ENCODE measurements at places on chromosomes 4 and X. TPM values are rescaled to one million over a fixed set of nuclear protein-coding genes. Genes with fewer than 3 reads are reported as not detected.

SLC26A1 gene
- polyA plus RNA-seq = 5.9 TPM

TEX13B gene
- polyA plus RNA-seq = not detected

PNMA6A gene
- 10.5 TPM for polyA plus RNA-seq

FGD1 gene
- polyA plus RNA-seq = 19.4 TPM

CASP3 gene
- 35.1 TPM for polyA plus RNA-seq

ADGRG2 gene
- polyA plus RNA-seq = 30.4 TPM

PNCK gene
- 10.1 TPM for polyA plus RNA-seq

TCP11X2 gene
- 1.2 TPM for polyA plus RNA-seq

FGFBP2 gene
- not detected for polyA plus RNA-seq

BMP15 gene
- not detected for polyA plus RNA-seq

- DNase-seq = no peak
These were observed 374.9 kb upstream of the GALNT7 start for GRCh38 chr4:172793565-172794306.

DNA sequence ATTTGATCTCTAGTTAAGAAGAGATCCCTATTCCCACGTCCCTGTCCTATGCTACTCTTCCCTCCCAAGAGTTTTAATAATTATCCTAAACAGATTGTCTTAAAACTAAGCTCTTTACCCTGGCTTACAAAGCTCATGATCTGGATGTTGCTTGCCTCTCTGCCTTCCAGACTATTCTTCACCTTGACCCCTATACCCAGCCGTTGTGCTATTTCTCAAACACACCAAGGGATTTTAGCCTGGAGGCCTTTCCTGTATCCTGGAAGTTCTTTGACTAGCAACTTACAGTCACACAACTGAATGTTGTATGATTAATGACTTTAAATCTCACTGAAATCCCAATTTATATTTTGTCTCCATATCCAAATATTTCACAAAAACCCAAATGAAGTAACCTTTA lies 314.9 kb downstream of the ADGRL3 start:
- DNase-seq = no peak

DNA sequence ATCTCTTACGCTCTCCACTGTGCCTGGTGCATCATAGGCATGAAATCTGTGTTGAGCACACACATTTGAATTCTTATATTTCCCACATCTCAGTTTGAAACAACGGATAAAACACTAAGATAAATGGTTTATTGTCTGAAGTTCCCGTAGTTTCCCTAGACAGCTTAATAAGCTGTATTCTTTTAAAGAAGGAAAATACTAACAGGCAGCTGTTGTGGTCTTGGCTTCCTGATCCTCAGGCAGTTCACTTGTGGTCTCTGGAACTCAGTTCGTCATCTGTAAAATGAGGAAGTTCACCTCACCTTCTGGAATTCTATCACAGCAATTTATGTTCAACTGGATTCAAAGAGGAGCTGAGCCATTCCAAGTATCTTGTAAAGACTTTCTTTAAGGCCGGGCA lies 1805.6 kb upstream of the TENM3 start:
- DNase-seq = no peak

DNA sequence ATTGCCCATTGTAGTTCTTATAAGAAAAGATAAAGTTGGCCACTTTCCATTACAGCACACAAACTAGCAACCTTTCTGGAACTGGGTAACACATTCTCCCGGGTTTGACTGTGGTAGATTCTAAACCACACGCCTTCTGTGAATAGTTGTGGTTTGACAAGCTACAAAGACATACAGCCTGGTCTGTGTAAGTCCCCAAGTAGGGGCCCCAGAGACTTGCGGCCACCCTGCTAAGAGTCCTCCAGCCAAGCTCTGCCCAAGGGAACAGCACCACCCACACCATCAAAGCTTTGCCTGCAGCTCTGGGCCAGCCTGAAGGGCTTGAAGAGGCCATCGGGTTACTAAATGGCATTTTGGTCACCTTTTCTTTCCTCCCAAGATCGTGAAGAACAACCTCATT lies 203.4 kb downstream of the MAML3 start:
- no peak for DNase-seq

- DNase-seq = no peak
These were observed 924 bp upstream of the IRAK1 start for GRCh38 chrX:154020536-154021115.

DNA sequence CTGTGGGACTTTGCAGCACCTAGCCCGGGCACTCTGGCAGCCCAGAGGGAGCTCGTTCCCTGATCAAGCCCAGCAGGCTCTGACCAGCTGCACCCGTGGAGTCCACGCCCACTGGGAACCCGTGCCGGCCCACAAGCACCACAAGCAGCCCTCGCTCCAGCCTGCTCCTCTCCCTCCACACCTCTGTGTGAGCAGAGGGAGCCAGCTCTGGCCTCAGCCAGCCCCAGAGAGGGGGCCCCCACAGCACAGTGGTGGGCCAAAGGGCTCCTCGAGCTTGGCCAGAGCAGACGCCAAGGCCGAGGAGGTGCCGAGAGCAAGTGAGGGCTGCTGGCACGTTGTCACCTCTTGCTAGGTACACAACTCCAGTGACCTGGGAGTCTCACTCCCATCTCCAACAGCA lies 5.1 kb upstream of the UGT2A1 start:
- DNase-seq = no peak

GRCh38 chr4:14293582-14293981 lies 666.1 kb upstream of the BOD1L1 start:
- DNase-seq = no peak

DNA sequence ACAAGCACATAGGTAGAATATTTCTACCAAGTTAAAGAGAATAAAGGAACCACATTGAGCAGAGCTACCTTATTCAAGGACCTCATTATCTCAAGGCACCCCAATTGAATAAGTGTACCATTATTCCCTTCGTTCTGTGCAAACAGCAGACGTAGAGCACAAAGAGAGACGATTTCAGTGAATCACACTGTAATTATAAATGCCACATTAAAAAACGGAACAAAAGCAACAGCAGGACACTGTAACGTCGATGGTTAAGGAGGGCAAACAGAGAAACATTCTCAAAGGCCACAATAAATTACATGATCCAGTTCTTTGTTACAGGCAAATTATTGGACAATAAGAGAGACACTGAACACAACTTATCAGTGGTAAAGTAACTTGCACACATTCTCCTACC lies 644.1 kb upstream of the TENM3 start:
- no peak for DNase-seq

- DNase-seq = no peak
These were observed 104.6 kb downstream of the TMEM144 start for GRCh38 chr4:158314756-158315487.

GRCh38 chr4:170671171-170671570 lies 581.4 kb upstream of the AADAT start:
- DNase-seq = no peak

DNA sequence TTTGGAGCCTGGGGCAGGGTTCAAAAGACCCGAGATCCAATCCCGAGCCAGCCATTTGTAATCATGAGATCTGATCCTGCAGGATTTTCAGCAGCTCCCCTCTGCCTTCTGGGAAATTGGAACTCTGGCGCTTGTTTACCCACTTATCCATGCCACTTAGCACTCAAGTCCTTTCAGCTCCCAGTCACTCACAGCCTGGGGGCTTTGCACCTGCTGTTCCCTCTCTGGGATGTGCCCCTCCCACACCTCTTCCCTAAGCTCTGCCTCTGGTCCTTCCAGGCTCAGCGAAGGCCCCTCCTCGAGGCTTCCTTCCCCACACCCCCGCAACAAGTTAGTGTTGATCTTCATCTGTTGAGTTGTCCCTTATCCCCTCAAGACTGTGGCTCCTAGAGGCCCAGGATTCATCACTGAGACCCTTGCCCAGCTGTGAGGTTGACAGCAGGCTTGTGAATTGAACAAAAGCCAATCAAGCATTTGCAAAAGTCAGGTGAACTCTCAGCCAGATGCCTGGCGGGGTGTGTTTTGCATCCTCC lies 99.1 kb upstream of the AFAP1 start:
- no peak for DNase-seq

- no peak for DNase-seq
These were observed 51.5 kb upstream of the SLC4A4 start for GRCh38 chr4:71287305-71287704.

DNA sequence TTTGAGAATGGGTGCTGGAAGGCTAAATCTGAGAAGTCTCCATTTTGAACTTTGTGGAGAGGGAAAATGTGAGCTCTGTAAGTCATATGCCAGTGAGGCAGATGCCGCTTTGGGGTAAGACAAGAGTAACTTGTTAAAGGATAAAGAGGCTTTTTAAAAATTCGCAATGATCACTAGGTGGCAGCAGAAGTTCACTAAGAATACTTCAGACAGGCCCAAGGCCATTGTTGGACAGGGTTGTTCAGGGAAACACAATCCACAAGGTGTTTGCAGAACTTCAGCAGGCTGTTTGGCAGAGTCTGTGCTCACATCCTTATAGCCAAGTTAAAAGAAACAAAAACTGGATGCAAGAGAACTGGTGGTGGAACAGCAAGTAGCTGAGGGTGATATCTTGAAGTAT lies 13.7 kb upstream of the PIGA start:
- peak; percentile 14 for DNase-seq

- no peak for DNase-seq
These were observed 8.6 kb downstream of the NOP14 start for GRCh38 chr4:2954358-2955185.

DNA sequence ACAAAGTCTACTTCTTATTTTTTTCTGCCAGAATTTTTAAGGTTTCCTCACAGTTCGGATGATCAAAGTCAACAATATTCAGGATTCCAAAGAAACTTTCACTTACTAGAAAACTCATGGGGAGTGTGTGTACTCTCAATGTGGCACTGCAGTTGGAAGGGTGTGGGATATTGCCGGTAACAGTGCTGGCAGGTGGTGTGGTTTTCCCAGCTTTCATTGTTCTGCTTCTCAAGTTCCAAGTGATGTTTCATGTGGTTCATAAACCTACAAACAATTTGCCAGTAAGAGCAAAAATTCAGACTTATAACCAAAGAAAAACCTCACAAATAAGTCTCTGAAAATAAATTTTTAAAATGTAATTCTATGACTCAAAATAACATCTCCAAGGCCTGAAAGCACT lies 39.8 kb downstream of the ZNF280C start:
- no peak for DNase-seq

DNA sequence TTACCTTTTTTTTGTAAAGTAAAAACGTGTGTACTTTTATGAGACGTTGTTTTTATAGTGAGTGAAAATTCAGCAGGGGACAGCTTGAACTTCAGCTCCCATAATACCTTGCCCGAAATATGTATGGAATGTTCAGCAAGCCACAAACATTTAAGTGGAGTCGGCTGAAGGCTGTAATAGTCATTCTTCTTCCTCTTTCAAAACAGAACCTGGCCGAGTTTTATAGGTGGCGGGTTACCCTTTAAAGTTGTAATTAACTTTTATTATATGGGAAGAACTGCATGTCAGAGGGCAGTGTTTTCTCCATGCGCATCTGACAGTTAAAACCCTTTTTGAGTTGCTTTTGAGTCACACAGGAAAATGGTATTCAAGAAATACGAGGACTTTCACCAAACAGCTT lies 50.7 kb downstream of the CLDN34 start:
- no peak for DNase-seq

GRCh38 chrX:118603981-118604380 lies 108.4 kb downstream of the DOCK11 start:
- DNase-seq = peak; percentile 6

GRCh38 chr4:23036503-23036902 lies 343.8 kb downstream of the GBA3 start:
- no peak for DNase-seq

DNA sequence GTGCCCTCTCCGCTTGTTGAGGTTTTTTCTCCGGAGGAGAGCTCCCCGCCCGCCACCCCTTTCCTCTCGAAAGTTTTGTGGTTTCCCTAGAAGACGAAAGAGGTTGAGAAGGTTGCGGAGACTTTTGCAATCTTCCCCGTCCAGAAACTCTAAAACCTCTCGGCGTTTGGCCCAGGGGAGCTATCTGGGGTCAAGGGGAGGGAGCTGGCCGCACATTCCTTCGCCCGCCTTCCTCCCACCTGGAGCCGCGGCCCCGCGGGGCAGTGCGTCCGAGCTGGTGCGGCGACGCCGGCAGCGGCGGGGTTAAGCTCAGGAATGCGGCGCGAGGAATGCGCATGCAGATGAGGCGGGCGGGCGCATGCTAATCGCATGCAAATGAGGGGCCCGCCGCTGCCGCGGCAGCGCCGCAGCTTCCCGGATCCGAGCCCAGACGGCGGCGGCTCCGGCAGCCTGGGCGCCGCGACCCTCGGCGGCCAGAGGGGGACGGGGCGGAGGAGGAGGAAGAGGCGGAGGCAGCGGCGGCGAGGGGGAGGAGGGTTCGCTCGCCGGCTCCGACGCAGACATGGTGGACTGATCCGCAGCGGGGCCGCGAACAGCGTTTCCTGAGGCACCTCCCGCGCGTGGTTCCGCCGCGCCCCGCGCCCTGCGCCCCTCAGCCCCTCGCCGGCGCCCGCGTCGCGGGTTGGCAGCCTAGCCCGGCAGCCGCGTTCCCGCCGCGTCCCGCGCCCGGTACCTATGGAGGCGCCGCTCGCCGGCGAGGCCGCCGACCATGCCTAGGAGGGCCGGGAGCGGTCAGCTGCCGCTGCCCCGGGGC lies at the start of gene WWC2:
TSS of gene WWC2 (plus strand) at position 535 of the 814 bp plus-strand sequence. CDS start at position 770, 235 bp downstream.
- DNase-seq = peak; percentile 87

GRCh38 chrX:107827852-107828251 lies 2.2 kb downstream of the MID2 start:
- no peak for DNase-seq

GRCh38 chr4:86961116-86961515 lies 26.3 kb downstream of the AFF1 start:
- DNase-seq = no peak

GRCh38 chrX:5965406-5965805 lies 263.3 kb downstream of the NLGN4X start:
- no peak for DNase-seq

DNA sequence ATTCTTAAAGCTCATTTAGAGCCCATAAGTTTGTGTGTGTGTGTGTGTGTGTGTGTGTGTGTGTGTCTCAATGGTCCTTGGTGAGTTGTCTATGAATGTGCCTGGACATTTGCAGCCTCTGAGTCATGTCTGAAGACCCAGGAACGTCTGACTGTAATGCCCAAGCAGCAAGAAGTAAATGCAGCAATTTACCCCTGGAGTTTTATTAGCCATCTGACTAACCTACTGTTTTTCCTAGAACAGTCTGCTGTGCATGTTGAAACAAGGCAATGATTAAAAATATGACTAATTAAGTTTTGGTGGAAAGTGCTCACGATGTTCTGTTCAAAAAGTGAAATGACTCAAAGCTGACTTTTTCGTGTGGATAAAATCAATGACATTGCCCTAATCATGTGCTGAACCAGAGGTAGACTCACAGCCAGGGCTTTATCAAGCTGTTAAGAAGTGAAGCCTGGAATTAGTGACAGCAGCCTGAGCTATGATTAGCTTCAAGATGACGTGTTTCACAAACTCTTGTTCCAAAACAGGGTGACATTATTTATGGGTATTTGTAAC lies 201.6 kb downstream of the CPE start:
- DNase-seq = no peak

- DNase-seq = peak; percentile 58
These were observed 84.0 kb downstream of the WWC2 start for GRCh38 chr4:183182873-183183725.

GRCh38 chr4:8577046-8577445 lies 3.1 kb upstream of the GPR78 start:
- no peak for DNase-seq

GRCh38 chr4:123206016-123206415 lies 190.6 kb upstream of the SPRY1 start:
- DNase-seq = no peak
